ENCODE measurements at places on chromosomes 13 and 19.
A peak's percentile ranks its signal among the peaks of the same experiment; 100 is the strongest.

DNA sequence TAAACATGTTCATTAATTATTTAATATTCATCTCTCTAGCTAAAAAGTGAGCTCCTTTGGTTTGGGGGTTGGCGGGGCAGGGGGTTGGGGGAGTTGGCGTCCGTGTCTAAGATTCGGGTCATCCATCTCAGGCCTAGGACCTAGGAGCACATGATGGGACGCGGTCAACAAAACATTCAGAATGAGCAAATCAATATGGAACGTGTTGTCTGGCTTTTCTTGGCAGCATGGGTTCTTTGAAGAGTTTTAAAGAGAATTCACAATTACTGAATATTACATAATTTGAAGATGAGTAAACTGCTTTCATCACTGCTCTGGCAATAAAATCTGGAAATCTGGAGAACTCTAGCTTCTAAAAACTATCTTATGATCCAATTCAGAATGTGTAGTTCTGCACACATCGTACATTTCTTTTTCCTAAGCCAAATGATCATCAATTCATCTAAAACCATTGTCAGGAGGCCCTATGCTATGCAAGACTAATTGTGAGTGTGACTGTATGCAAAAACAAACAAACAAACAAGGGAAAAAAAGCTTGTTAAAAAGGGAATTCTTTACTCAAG, 5.4 kb upstream of the ARGLU1 start:
- H3K4me1 ChIP-seq, result peaks cover 17% of the 10 kb centered on the region
- DNase-seq, result no peak
- no peaks in the 10 kb centered on the region for H3K36me3 ChIP-seq
- H3K4me3 ChIP-seq, result no peak overlapping the region
- H3K27me3 ChIP-seq, result no peaks in the 10 kb centered on the region
- H3K27ac ChIP-seq, result no peak overlapping the region

- no peak overlapping the region for H3K27ac ChIP-seq
- H3K36me3 ChIP-seq, result peaks cover 2% of the 10 kb centered on the region
- H3K27me3 ChIP-seq, result no peaks in the 10 kb centered on the region
- no peak overlapping the region for H3K4me3 ChIP-seq
- DNase-seq, result no peak
- peaks cover 8% of the 10 kb centered on the region for H3K4me1 ChIP-seq
Measured at GRCh38 chr19:622666-623065, 10.7 kb downstream of the POLRMT start.

DNA sequence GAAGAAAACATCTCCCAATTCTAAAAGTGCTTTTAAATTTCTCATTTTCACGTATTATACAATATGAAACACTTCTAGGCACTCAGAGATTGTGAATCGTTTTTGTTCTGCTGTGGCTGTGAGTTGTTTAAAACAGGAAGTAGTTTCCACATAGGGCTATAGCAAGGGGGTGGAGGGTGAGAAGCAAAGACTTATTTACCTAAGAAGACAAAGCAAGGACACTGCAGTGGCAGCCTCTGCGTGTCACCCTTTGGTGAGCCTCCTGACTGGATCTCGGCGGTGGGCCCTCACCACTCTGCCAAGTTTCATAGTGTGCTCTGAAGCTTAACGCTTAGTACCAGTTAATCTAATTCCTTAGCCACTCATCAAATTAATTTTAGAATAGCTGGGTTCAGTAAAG, 56.8 kb downstream of the TNFSF13B start:
- H3K27me3 ChIP-seq, result peaks cover 23% of the 10 kb centered on the region
- H3K4me1 ChIP-seq, result peaks cover 27% of the 10 kb centered on the region
- H3K4me3 ChIP-seq, result no peak overlapping the region
- peaks cover 2% of the 10 kb centered on the region for H3K36me3 ChIP-seq

GRCh38 chr13:104854007-104854406, 1681.5 kb downstream of the EFNB2 start:
- no peak overlapping the region for H3K4me3 ChIP-seq
- H3K36me3 ChIP-seq, result no peaks in the 10 kb centered on the region
- H3K4me1 ChIP-seq, result no peaks in the 10 kb centered on the region
- no peaks in the 10 kb centered on the region for H3K27me3 ChIP-seq
- H3K27ac ChIP-seq, result no peak overlapping the region
- no peak for DNase-seq

GRCh38 chr13:34654647-34655046, 287.4 kb upstream of the NBEA start:
- H3K27ac ChIP-seq, result no peak overlapping the region
- H3K4me3 ChIP-seq, result no peak overlapping the region
- no peaks in the 10 kb centered on the region for H3K27me3 ChIP-seq
- no peaks in the 10 kb centered on the region for H3K4me1 ChIP-seq
- no peak for DNase-seq
- H3K36me3 ChIP-seq, result no peaks in the 10 kb centered on the region

DNA sequence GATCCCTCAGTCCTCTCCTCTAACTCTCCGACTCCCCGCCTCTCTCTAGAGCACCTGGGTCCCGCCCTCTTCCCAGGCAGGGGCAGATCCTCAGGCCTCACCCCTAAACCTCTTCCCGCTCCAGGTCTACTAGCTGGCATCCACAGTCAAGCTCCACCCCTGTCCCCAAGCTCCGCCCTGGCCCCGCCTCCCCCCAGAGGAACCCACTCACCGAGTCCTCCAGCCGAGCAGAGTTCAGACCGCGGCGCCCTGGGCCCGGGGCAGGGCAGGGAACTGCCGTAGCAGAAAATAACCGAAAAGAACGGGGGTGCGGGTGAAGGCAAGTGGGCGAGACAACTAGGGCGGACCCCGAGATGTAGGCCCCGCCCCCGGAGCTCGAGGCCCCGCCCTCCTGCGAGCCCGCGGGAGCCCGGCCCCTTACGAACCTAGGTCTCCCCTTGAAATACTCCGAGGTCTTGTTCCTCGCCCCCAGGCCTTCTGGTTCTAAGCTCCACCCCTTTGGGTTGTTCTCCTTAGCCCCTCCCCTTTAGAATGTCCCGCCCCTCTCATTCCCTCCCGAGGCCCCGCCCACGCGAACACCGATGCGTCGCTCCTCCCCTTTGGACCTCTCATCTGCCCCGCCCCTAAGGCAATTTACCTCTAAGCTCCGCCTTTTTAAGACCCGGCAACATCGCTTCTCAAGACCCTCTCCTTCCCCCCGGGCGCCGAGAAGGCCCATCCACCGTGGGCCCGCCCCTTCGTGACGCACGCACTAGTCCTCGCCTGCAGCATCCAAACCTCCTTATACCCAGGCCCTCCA, at the start of gene GGN:
TSS of gene GGN (minus strand) at position 485 of the 799 bp plus-strand sequence. CDS start 773 bp downstream, outside the sequence.
- peaks cover 7% of the 10 kb centered on the region for H3K36me3 ChIP-seq
- peak within 1 kb of the TSS; percentile 85 for H3K27ac ChIP-seq
- H3K4me1 ChIP-seq, result peaks cover 26% of the 10 kb centered on the region
- DNase-seq, result peak; percentile 67
- peak within 1 kb of the TSS; percentile 93 for H3K4me3 ChIP-seq

GRCh38 chr13:68030152-68030809, 800.1 kb upstream of the PCDH9 start:
- no peaks in the 10 kb centered on the region for H3K27me3 ChIP-seq
- no peak overlapping the region for H3K27ac ChIP-seq
- no peak for DNase-seq
- H3K4me1 ChIP-seq, result no peaks in the 10 kb centered on the region
- H3K4me3 ChIP-seq, result no peak overlapping the region

- H3K36me3 ChIP-seq, result no peaks in the 10 kb centered on the region
- no peak overlapping the region for H3K4me3 ChIP-seq
- no peaks in the 10 kb centered on the region for H3K4me1 ChIP-seq
- no peak overlapping the region for H3K27ac ChIP-seq
Measured at GRCh38 chr13:66265371-66265770, 964.8 kb downstream of the PCDH9 start.

DNA sequence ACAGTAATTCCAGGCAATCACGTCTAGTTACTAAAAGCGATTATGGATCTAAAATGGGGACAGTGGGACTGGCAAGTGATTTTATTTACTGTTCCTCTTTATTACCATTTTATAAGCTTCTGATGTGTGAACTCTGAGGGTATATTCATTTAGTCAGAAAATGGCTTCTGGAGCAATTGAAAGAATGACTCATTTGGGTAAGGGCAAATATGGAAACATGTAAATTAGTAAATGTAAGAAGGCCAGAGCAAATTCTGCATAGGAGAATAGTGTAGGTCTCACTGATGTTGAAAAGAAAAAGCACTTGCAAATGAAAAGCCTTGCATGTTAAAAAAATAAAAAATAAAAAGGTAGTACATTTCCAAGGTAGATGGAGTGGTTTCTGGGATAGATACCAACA, 262.2 kb downstream of the KLF5 start:
- no peak overlapping the region for H3K4me3 ChIP-seq
- no peak for DNase-seq
- no peak overlapping the region for H3K27ac ChIP-seq
- no peaks in the 10 kb centered on the region for H3K4me1 ChIP-seq
- H3K36me3 ChIP-seq, result no peaks in the 10 kb centered on the region

DNA sequence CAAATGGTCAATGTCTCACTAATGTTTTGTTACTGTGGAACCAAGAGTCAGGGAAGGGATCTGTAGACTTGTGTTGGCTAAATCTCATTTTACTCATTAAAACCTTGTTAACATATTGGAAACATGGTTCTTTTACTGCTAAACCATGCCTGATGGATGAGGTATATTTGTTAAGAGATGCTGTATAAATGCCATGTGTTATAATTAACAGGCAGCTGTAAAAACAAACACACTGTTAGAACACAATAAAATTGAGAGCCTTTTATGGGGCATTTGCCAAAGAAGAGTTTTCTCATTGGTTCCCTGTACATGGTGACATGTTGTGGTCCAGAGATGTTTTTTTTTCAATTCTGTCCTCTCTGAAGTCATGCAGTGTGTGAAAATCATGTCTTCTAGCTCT, 121.9 kb downstream of the ESD start:
- H3K27ac ChIP-seq, result no peak overlapping the region
- DNase-seq, result no peak
- peaks cover 5% of the 10 kb centered on the region for H3K36me3 ChIP-seq
- H3K27me3 ChIP-seq, result no peaks in the 10 kb centered on the region
- H3K4me1 ChIP-seq, result peaks cover 8% of the 10 kb centered on the region

GRCh38 chr13:39815345-39816111, 160.1 kb downstream of the COG6 start:
- peaks cover 5% of the 10 kb centered on the region for H3K27me3 ChIP-seq
- H3K4me1 ChIP-seq, result no peaks in the 10 kb centered on the region
- DNase-seq, result no peak
- no peak overlapping the region for H3K4me3 ChIP-seq
- H3K27ac ChIP-seq, result no peak overlapping the region
- peaks cover 3% of the 10 kb centered on the region for H3K36me3 ChIP-seq

- peaks cover 41% of the 10 kb centered on the region for H3K4me1 ChIP-seq
- H3K4me3 ChIP-seq, result peak within 1 kb of the TSS; percentile 97
- peak; percentile 79 for DNase-seq
- peak within 1 kb of the TSS; percentile 100 for H3K27ac ChIP-seq
Measured at GRCh38 chr13:97221989-97222700, at the start of gene MBNL2. Gene MBNL2 (plus strand): TSS chr13:97222333. CDS start chr13:97276236, 53,903 bp downstream.

- no peak overlapping the region for H3K4me3 ChIP-seq
- peaks cover 6% of the 10 kb centered on the region for H3K36me3 ChIP-seq
- H3K27me3 ChIP-seq, result peaks cover 44% of the 10 kb centered on the region
- no peak overlapping the region for H3K27ac ChIP-seq
- H3K4me1 ChIP-seq, result no peaks in the 10 kb centered on the region
Measured at GRCh38 chr13:36888645-36889044, 31.4 kb downstream of the SMAD9 start.

GRCh38 chr13:72868229-72868628, 86.3 kb downstream of the PIBF1 start:
- peaks cover 5% of the 10 kb centered on the region for H3K4me1 ChIP-seq
- peaks cover 2% of the 10 kb centered on the region for H3K36me3 ChIP-seq
- DNase-seq, result no peak
- no peak overlapping the region for H3K4me3 ChIP-seq
- H3K27ac ChIP-seq, result no peak overlapping the region
- H3K27me3 ChIP-seq, result no peaks in the 10 kb centered on the region

All from T-helper 17 cell (primary cell).